ENCODE measurements at places on chromosomes 5 and 9. TPM values are rescaled to one million over a fixed set of nuclear protein-coding genes. Genes with fewer than 3 reads are reported as not detected.
A peak's percentile ranks its signal among the peaks of the same experiment; 100 is the strongest.

DNA sequence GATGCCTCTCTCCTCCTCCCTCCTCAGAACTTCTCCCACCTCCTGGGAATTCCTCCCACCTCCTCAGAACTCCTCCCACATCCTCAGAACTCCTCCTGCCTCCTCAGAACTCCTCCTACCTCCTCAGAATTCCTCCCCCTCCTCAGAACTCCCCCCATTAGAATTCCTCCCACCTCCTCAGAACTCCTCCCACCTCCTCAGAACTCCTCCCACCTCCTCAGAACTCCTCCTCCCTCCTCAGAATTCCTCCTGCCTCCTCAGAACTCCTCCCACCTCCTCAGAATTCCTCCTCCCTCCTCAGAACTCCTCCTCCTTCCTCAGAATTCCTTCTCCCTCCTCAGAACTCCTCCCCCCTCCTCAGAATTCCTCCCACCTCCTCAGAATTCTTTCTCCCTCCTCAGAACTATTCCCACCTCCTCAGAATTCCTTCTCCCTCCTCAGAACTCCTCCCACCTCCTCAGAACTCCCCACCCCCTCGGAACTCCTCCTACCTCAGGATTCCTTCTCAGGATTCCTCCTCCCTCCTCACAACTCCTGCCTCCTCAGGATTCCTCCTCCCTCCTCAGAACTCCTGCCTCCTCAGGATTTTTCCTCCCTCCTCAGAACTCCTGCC lies 23.9 kb downstream of the SLC46A2 start:
- DNase-seq: no peak
- H3K36me3 ChIP-seq: peaks cover 51% of the 10 kb centered on the region
- peaks cover 7% of the 10 kb centered on the region for H3K4me1 ChIP-seq
- no peaks in the 10 kb centered on the region for H3K27me3 ChIP-seq
- no peak overlapping the region for H3K27ac ChIP-seq
- no peak overlapping the region for H3K4me3 ChIP-seq

Gene AQP7
- 0.57 TPM for total RNA-seq

Gene NMUR2
- total RNA-seq: not detected

Gene PIP5K1B
- 0.38 TPM for total RNA-seq

DNA sequence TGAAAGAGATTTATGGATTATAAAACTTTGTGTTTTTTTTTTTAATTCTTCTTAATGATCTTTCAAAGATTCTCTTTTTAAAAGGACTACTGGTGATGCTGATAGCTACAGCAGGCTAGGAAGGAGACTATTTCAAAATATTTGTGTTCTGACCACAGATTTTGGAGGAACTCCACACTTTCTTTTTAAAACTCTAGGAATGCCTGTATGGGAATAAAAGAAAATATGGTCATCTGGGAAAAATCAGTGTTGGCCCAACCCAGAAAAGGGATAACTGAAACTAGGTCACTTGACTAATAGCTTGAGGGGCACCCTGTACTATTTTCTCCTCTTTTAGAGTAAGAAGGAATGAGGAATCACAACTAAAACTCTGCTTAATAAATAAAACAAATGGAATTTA lies 97.6 kb upstream of the ADAMTS19 start:
- no peak overlapping the region for H3K4me3 ChIP-seq
- no peaks in the 10 kb centered on the region for H3K36me3 ChIP-seq
- no peak for DNase-seq
- no peaks in the 10 kb centered on the region for H3K4me1 ChIP-seq
- H3K27ac ChIP-seq: no peak overlapping the region
- H3K27me3 ChIP-seq: no peaks in the 10 kb centered on the region

DNA sequence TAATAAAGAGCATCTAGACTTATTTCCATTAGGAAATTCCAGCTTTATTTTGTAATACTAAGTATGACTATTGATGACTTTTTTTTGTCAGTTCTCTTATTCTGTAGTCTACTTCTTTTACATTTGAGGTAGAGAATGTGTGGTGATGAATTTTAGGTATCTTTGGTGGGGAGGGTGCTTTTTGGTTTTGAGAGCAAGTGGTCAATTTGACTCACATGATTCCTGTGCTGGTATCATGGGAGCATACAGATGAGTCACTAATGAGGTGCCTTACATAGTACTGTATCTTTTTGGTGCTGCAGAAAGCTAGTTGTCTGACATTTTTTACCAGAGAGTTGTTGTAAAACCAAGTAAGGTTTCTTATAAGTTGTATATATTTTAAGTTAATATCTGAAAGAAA lies 35.3 kb downstream of the ERBIN start:
- no peaks in the 10 kb centered on the region for H3K27me3 ChIP-seq
- no peaks in the 10 kb centered on the region for H3K36me3 ChIP-seq
- H3K4me1 ChIP-seq: peaks cover 45% of the 10 kb centered on the region
- no peak for DNase-seq

DNA sequence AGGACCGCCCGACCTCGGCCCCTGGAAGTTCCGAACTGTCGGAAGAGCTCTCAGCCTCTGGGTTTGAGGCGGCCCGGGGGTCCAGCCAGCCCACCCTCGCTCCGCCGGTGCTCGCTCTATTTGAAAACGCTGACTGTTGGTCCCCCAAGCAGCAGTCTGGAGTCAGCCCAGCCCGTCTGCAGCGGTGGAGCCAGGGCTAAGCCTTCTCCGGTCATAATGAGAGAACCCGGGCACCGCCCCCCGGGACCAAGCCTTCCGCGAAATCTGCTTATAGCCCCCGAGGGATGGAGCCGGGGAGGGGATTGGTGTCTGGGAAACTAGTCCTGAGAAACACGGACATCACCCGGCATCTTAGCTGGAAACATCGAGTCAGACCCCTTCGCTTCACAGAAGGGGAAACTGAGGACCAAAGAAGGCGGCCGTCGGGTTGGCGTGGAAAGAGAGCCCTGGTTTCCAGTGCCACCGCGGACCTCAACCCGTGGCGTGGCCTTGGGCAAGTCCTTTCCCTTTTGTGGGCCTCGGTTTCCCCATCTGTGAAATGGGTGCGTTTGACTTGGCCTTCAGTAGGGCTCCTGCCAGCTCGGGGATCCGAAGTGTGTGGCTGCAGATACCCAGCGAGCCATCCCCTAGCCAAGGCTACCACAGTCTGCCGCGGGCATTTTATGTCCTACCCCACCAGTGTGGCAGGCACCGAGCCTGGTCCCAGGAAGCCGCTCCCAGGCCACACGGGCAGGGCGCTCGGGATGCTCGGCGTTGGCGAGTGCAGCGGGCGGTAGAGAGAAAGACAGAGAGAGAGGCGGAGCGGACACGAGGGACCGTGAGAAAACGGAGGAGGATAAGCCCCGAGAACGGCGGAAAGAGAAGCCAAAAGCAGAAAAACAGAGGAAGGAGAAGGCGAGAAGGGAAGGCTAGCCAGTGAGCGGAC lies 857 bp downstream of the ADAM19 start:
- H3K4me3 ChIP-seq: peak overlapping the region; percentile 93
- H3K4me1 ChIP-seq: peaks cover 54% of the 10 kb centered on the region
- no peak for DNase-seq
- no peaks in the 10 kb centered on the region for H3K36me3 ChIP-seq

DNA sequence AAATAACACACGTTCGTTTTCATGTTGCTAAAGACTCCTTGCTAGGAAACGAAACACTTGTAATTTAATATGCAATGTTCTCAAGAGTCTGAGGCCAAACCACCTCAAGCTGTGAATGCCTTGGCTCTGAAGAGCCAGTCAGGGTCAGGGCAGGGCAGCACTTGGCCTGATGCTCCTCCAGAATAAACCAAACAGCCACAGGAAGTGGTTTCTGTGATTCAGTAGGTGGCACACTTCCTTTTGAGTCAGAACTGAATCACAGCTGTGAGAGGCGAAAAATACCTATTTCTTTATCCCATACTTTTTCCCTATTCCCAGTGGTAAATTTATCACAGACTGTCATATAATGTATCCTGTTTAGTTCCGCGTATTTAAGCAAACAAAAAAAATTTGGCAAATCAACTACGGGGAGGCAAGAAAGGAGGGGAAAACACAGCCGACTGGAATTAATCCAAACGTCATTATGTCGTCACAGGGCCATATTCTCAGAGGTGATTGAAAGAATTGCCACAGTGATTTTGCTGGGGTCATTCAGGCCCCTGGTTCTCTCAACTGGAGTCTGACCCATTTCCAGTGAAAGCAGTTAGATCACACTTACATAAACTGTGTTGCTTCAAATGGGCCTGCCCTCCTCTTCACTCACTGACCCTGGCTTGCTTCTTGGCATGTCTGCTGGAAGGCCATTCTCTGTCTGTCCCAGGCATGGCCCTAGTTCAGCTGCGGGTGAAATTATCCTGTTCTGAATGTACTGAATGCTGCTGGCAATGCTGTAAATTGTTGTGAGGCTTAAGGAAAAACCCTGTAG lies 71.2 kb downstream of the ARRDC3 start:
- H3K4me1 ChIP-seq: peaks cover 33% of the 10 kb centered on the region
- peak; percentile 25 for DNase-seq
- peak overlapping the region; percentile 94 for H3K27ac ChIP-seq
- H3K27me3 ChIP-seq: no peaks in the 10 kb centered on the region
- no peak overlapping the region for H3K4me3 ChIP-seq

GRCh38 chr5:9851458-9851857 lies 221.3 kb upstream of the TAS2R1 start:
- no peaks in the 10 kb centered on the region for H3K36me3 ChIP-seq
- no peaks in the 10 kb centered on the region for H3K27me3 ChIP-seq
- H3K27ac ChIP-seq: no peak overlapping the region
- DNase-seq: no peak
- no peak overlapping the region for H3K4me3 ChIP-seq

GRCh38 chr5:79743846-79744605 lies 54.4 kb downstream of the CMYA5 start:
- H3K4me1 ChIP-seq: no peaks in the 10 kb centered on the region
- no peaks in the 10 kb centered on the region for H3K27me3 ChIP-seq

DNA sequence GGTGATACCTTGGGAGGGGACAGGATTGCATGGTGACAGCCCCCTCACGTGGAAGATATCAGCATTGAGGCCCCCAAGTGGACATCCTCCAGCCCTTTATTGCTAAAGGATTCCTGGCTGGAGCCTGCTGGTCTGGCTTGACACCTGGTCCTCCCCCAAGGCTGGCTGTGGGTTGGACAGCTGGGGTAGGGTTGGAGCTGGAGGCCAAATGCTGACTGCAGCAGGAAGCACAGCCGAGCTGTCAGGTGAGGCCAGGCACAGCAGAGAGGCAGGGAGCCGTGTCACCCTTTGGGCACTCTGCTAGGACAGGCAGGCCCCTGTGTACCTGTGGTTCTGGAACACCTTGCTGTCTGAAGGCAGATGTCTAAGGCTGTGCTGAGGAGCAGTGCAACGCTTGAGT lies 2.2 kb downstream of the CACFD1 start:
- no peak for DNase-seq
- H3K27me3 ChIP-seq: no peaks in the 10 kb centered on the region
- no peak overlapping the region for H3K27ac ChIP-seq
- H3K36me3 ChIP-seq: no peaks in the 10 kb centered on the region

GRCh38 chr5:101160002-101160401 lies 256.9 kb upstream of the ST8SIA4 start:
- no peaks in the 10 kb centered on the region for H3K27me3 ChIP-seq
- H3K4me3 ChIP-seq: no peak overlapping the region
- H3K27ac ChIP-seq: no peak overlapping the region
- H3K4me1 ChIP-seq: no peaks in the 10 kb centered on the region
- H3K36me3 ChIP-seq: no peaks in the 10 kb centered on the region

DNA sequence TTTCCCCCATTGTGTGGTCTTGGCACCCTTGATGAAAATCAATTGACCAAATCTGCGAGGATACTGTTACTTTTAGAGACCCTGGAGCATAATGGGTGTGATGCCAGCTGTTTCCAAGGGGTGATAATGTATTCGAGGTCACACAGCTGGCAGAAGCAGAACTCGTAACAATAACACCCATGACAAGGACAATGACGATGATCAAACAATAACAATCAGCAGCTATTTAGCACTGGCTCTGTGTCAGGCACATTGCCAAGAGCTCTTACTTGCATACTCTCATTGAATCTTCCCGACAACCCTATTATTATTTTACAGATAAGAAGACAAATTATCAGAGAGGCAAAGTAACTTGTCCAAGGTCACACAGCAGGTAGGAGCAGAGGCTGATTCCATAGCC lies 223.7 kb upstream of the MSX2 start:
- no peak overlapping the region for H3K4me3 ChIP-seq
- no peak overlapping the region for H3K27ac ChIP-seq
- no peaks in the 10 kb centered on the region for H3K36me3 ChIP-seq
- no peak for DNase-seq
- H3K4me1 ChIP-seq: no peaks in the 10 kb centered on the region

Gene PCDHB16
- 0.91 TPM for total RNA-seq

Gene HDHD3
- total RNA-seq: 35.9 TPM

Gene GABRA1
- not detected for total RNA-seq

DNA sequence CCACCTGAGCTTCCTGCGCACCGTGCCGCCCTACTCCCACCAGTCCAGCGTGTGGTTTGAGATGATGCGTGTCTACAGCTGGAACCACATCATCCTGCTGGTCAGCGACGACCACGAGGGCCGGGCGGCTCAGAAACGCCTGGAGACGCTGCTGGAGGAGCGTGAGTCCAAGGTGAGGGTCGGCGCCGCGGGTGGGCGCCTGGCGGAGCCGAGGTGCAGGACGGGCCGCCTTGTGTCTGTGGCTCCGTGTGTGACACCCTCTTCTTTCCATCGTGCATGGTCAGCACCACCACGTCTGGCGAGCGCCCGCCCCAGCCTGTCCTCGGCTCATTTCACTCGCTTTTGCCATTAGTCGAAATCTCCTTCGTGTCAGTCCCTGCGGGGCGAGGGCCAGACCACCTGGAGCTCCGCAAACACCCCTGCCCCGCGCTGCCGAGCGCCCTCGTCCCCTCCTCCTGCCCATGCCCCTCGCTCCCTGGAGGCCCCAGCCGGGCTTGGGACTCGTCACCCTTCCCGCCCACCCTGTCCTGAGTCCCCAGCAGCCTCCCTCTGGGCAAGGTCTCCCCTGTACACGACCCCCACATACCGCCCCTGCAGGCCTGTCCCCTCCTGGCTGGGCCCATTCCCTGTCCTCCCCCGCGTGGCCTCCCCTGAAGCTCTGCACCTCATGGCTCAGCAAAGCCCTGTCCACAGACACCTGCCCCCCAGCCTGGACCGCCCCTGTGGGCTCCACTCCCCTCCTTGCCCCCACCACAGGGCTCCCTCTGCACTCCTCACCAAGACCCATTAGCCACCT lies 7.0 kb downstream of the GRIN1 start:
- H3K36me3 ChIP-seq: no peaks in the 10 kb centered on the region
- no peaks in the 10 kb centered on the region for H3K4me1 ChIP-seq
- H3K27me3 ChIP-seq: no peaks in the 10 kb centered on the region
- no peak for DNase-seq

Gene CYSRT1
- 118 TPM for total RNA-seq

DNA sequence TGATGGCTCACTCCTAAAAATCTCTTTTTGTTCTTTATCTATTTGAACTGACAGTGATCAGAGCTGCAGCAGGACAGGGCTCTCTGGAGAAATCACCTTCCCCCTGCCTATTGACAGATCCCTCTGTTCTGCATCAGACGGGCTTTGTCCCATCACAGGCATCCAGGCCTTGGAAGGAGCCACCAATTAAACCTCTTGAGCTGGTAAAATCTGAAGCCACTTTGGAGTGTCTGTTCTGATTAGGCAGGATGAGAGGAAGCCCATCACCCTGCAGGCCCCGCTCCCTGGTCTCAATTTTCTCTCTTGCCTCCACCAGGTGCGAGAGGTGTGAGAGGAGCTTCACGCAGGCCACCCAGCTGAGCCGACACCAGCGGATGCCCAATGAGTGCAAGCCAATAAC lies 97.7 kb downstream of the PRDM6 start:
- H3K4me1 ChIP-seq: no peaks in the 10 kb centered on the region
- no peaks in the 10 kb centered on the region for H3K27me3 ChIP-seq
- no peak overlapping the region for H3K27ac ChIP-seq
- H3K4me3 ChIP-seq: no peak overlapping the region
- DNase-seq: no peak

Gene TXNDC8
- not detected for total RNA-seq

Data from esophagus squamous epithelium (tissue), 5 donors.